Psoas muscle (tissue), 8 donors: ENCODE measurements at places on chromosomes 3 and 15. TPM values are rescaled to one million over a fixed set of nuclear protein-coding genes. Genes with fewer than 3 reads are reported as not detected.

DNA sequence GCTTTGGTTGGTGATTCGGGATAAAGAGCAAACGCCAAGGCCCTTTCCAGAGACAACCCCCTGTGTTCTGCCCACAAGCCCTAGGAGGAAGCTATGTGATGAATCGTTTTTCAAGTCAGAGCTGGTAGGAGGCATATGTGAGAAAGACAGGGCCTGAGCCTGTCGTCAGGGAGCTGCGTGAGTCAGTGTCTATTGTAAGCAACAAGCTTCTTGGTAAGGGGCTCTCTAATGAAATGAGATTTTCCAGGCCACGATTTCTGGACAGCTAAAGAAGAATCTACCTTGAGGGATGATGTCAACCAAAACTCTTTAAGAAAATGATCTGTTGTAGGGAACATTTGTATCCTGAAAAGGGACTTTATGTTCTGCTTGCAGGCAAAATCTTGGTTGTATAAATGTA is 318.9 kb upstream of the IL12A start:
- DNase-seq = no peak

- no peak for DNase-seq
These were observed 48.2 kb downstream of the PRKCI start for GRCh38 chr3:170270282-170270881.

- DNase-seq = no peak
These were observed 4.5 kb upstream of the KLHL40 start for GRCh38 chr3:42680806-42681205.

- no peak for DNase-seq
These were observed 1037.8 kb downstream of the OTOL1 start for GRCh38 chr3:162534431-162534830.

ALG1L2 gene
- polyA plus RNA-seq = not detected

PRTG gene
- polyA plus RNA-seq = 0.25 TPM

ATP13A5 gene
- not detected for polyA plus RNA-seq
